ENCODE measurements at places on chromosomes 6 and 20. TPM values are rescaled to one million over a fixed set of nuclear protein-coding genes. Genes with fewer than 3 reads are reported as not detected.

The SLPI gene
- not detected for total RNA-seq

The KCNK5 gene
- 0.44 TPM for total RNA-seq

DNA sequence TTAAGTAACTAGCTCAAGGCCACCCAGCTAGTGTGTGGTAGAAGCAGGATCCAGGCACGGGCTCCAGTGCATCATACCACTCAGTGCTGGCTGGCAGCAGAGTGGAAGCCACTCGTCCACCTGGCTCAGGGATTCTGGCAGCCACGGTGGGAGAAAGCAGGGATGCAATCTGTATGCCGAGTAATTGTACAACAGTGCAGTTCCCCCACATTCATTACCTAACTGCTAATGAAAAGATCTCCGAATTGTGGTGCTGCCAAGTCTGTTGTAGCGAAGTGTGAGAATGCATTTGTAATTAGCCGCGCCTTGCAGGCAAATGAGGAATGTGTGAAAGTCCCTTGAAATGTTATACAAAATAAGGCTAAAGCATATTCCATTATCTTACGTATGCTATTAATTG lies 29.0 kb downstream of the KCNG1 start:
- no peak overlapping the region for H3K4me3 ChIP-seq
- H3K27me3 ChIP-seq: no peaks in the 10 kb centered on the region
- no peak for DNase-seq

DNA sequence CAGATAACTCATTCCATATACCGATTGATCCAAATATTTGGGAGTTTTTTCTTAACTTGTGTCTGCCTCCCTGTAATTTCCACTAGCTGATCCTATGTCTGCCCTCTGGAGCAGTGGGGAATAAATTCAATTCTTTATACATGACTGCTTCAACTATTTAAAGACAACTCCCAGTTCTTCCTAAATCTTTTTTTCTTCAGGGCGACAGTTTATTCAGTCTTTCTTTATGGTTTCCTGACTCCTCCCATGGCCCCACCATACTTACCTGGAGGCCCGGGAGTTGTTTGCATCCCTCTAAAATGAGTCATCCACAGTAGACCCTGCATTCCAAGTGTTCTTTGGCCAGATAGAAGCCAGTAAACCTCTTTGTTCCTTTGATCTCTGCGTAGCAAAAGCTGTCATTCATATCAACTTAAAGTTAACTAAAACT lies 73.6 kb downstream of the LCA5 start:
- no peaks in the 10 kb centered on the region for H3K27me3 ChIP-seq
- DNase-seq: no peak
- no peaks in the 10 kb centered on the region for H3K4me1 ChIP-seq
- H3K27ac ChIP-seq: no peak overlapping the region

DNA sequence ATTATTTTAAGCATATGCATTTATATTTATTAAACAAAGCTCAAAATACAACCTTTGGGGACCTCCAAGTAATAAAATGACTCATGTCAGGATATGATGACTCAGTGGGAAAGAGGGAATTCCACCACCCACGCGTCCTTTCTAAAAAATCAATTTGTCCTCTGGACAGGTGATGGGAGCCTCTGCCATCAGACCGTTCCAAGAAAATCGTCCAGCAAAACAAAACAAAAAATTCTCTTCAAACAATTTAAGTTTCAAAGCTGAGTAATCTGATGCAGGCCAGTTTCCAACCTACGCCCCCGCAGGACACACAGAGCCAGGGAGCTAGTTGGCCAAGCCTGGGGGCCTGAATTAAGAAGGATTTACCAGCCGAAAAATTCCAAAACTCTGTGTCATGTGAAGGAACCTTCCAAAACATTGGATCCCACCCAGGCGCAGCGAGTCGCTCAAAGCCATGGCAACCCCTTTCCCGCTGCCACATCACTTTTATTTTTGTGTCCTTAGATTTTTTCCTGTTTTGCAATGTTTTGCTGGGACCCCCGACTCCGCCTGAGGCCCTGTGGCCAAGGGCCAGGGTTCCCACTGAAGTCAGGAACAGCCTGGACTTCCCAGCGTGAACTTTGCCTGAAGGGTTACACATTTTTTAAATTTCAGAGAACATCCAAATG lies 95.3 kb downstream of the NFATC2 start:
- H3K4me3 ChIP-seq: no peak overlapping the region
- H3K27ac ChIP-seq: no peak overlapping the region
- DNase-seq: peak; percentile 64
- peaks cover 17% of the 10 kb centered on the region for H3K4me1 ChIP-seq
- H3K27me3 ChIP-seq: no peaks in the 10 kb centered on the region

The PRRT1 gene
- 0.47 TPM for total RNA-seq

DNA sequence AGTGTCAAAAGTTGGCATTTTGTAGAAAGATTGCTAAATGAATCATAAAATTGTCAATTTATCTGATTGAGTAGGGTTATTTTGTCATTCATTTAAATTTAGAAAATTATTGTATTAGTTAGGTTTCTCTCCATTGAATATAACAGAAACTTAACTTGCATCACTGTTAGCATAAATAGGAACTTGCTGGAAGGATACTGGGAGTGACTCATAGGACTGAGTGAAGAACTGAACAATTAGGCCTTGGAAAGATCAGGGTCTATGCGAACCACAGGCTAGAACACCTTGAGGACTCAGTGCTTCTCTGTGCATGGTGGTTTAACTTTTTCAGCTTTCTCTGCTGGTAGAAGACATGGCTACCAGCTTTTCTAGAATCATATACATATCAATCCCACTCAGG lies 67.7 kb upstream of the IFNGR1 start:
- DNase-seq: no peak
- H3K27ac ChIP-seq: no peak overlapping the region
- H3K36me3 ChIP-seq: no peaks in the 10 kb centered on the region
- no peaks in the 10 kb centered on the region for H3K27me3 ChIP-seq

DNA sequence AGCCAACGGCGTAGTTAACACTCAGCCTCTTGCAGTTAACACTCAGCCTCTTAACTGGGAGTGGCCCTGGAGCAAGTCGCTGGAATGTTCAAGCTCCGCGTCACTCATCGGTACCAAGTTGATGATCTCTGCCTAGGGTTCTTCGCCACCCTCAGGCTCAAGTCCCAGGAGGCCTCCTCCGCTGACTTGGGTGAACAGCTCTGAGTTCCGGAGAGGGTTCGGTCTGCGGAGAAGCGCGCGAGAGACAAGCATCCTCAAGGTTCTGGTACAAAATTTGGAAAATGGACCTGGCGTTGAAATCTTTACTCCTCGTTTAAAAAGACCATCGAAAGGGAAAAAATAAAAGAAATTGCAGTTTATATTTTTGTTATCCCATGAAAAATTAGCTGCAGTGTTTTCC lies 876 bp upstream of the DSP start:
- H3K36me3 ChIP-seq: no peaks in the 10 kb centered on the region
- H3K27ac ChIP-seq: peak overlapping the region; percentile 90
- H3K27me3 ChIP-seq: peaks cover 97% of the 10 kb centered on the region
- peak overlapping the region; percentile 74 for H3K4me3 ChIP-seq
- peaks cover 25% of the 10 kb centered on the region for H3K4me1 ChIP-seq

- H3K36me3 ChIP-seq: no peaks in the 10 kb centered on the region
- H3K4me1 ChIP-seq: no peaks in the 10 kb centered on the region
- DNase-seq: peak; percentile 34
- H3K27me3 ChIP-seq: no peaks in the 10 kb centered on the region
- H3K4me3 ChIP-seq: no peak overlapping the region
Observed at GRCh38 chr6:169370054-169370453, 116.4 kb upstream of the THBS2 start.

The SEL1L2 gene
- 0.59 TPM for total RNA-seq

- no peaks in the 10 kb centered on the region for H3K27me3 ChIP-seq
- no peak overlapping the region for H3K27ac ChIP-seq
- no peak for DNase-seq
- no peak overlapping the region for H3K4me3 ChIP-seq
- no peaks in the 10 kb centered on the region for H3K36me3 ChIP-seq
Observed at GRCh38 chr6:117740605-117741004, 65.3 kb downstream of the NUS1 start.

DNA sequence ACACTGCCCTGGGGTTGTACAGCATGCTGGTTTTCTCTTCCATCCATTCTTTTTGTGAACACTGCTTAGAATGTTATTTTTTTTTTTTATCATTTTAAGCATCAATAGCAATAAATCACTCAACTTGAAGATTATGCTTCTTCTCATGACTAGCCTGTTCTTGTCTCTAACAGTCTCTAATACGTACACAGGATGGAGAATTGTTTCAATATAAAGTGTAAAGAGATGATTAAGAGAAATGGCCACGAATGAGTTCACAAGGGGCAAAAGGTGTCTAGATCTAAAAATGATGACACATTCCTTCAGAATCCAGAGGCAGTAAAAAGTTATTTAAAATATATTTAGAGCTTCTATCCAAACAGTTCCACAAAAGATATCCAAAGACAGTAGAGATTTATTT lies 390.2 kb downstream of the HDGFL1 start:
- H3K27ac ChIP-seq: no peak overlapping the region
- peaks cover 15% of the 10 kb centered on the region for H3K4me1 ChIP-seq
- no peaks in the 10 kb centered on the region for H3K36me3 ChIP-seq
- DNase-seq: no peak
- H3K4me3 ChIP-seq: no peak overlapping the region

The ADRM1 gene
- 68.3 TPM for total RNA-seq

DNA sequence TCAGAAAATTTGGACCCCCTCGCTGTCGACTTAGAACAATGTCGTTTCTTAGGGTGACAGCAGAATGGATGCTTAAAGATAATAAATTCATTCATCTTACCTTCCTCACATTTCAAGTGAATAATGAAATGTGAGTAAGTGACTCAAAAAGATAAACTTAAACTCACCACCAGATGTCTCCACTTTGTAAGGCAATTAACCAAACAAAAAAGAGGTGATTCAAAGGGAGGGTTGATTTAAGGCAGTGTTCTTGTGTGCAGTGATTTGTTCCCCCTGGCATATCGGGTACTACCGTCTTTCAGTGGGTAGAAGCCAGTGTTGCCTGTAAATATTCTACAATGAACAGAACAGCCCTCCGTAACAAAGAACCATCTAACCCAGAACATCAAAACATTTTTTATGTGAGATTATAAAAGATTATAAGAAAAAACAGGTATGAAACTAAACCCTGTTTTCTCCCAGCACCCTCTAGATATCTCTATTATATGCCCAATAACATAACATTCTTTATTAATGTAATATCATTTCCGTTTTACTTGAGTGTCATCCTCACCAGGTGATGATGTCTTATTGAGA lies 589.7 kb downstream of the CBLN4 start:
- no peak overlapping the region for H3K27ac ChIP-seq
- H3K4me3 ChIP-seq: no peak overlapping the region
- H3K36me3 ChIP-seq: no peaks in the 10 kb centered on the region
- DNase-seq: no peak
- no peaks in the 10 kb centered on the region for H3K27me3 ChIP-seq

- H3K27me3 ChIP-seq: no peaks in the 10 kb centered on the region
- peak overlapping the region; percentile 40 for H3K27ac ChIP-seq
- H3K4me3 ChIP-seq: peak overlapping the region; percentile 64
- DNase-seq: peak; percentile 33
Observed at GRCh38 chr6:166998256-166999144, 697 bp upstream of the CEP43 start.

- H3K27me3 ChIP-seq: no peaks in the 10 kb centered on the region
- H3K4me3 ChIP-seq: no peak overlapping the region
- no peaks in the 10 kb centered on the region for H3K36me3 ChIP-seq
- no peaks in the 10 kb centered on the region for H3K4me1 ChIP-seq
Observed at GRCh38 chr20:54929191-54929590, 453.8 kb downstream of the DOK5 start.

The OR2H2 gene
- total RNA-seq: not detected

The XKR7 gene
- total RNA-seq: not detected

- H3K4me1 ChIP-seq: no peaks in the 10 kb centered on the region
- no peak overlapping the region for H3K27ac ChIP-seq
- DNase-seq: no peak
- no peak overlapping the region for H3K4me3 ChIP-seq
- peaks cover 43% of the 10 kb centered on the region for H3K36me3 ChIP-seq
Observed at GRCh38 chr6:3269281-3269975, 10.7 kb downstream of the PSMG4 start.

The GPSM3 gene
- total RNA-seq: 4.0 TPM

The PTGIS gene
- total RNA-seq: 11.9 TPM

Data from heart left ventricle (tissue), 16 donors.